ENCODE measurements at places on chromosomes 2 and 18.

- DNase-seq = no peak
Measured at GRCh38 chr18:25443776-25444175, 91.8 kb upstream of the ZNF521 start.

DNA sequence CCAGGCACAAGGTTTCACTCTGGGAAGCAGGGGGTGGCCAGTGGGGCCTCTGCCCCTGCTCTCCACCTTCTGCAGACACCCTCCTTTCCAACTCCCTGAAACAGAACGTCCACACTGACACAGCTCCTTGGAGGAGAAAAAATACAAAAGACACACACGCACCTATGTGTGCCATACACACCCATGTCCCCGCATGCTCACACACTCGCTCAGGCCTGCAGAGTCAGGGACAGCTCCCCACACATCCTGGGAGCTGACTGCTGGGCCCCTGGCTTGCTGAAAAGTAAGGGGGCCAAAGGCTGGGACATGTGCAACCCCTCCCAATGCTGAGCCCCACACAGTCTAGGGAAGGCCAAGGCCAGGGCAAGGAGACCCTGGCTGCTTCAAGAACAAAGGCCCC is 200.5 kb downstream of the TNS1 start:
- no peak for DNase-seq

DNA sequence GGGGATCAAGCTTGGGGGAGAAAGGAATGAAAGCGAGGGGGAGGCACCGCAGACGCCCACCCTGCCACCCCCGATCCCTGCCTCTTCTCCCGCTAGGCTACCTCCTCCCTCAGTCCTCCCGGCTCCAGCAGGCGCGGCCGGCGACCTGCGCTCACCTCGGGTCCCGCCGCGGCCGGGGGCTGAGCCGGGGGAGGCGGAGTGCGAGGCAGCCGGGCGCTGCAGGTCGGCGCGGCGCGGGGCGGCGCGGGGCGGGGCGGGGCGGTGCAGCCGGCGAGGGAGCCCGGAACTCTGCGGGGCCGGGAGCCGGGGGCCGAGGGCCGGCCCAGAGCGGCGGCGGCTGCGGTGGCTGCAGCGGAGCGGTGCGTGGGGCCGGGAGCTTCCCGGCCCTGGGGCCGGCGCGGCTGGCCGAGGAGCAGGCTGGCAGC is 477 bp downstream of the ACVR1 start:
- no peak for DNase-seq

- DNase-seq = peak; percentile 78
Measured at GRCh38 chr18:48997985-48998831, 47.4 kb upstream of the SMAD7 start.
